ENCODE measurements at places on chromosomes 1 and 21.

- DNase-seq = peak; percentile 19
These were observed 64.8 kb downstream of the MYOM3 start for GRCh38 chr1:24047110-24047477.

- no peak for DNase-seq
These were observed 74.1 kb downstream of the VPS26C start for GRCh38 chr21:37193006-37193405.

DNA sequence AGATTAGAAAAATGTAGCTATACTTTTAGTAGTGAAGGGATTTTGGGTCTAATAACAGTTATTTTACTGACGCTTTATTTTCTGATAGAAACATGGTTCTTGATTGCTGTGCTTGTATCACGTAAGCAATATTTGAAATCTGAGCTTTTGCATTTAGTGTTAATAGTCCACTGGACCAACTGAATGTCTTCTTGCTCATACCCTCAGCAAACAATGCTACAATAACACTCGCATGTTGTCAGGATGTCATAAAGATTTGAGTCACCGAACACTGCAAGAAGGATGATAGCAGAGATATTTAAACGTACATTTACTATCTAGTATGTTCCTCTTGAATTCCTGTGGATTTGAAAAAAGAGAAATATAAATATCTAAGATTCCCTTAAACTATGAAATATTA, 7.5 kb downstream of the DYRK1A start:
- no peak for DNase-seq

- DNase-seq = no peak
These were observed 458 bp downstream of the CRABP2 start for GRCh38 chr1:156704930-156705320.

DNA sequence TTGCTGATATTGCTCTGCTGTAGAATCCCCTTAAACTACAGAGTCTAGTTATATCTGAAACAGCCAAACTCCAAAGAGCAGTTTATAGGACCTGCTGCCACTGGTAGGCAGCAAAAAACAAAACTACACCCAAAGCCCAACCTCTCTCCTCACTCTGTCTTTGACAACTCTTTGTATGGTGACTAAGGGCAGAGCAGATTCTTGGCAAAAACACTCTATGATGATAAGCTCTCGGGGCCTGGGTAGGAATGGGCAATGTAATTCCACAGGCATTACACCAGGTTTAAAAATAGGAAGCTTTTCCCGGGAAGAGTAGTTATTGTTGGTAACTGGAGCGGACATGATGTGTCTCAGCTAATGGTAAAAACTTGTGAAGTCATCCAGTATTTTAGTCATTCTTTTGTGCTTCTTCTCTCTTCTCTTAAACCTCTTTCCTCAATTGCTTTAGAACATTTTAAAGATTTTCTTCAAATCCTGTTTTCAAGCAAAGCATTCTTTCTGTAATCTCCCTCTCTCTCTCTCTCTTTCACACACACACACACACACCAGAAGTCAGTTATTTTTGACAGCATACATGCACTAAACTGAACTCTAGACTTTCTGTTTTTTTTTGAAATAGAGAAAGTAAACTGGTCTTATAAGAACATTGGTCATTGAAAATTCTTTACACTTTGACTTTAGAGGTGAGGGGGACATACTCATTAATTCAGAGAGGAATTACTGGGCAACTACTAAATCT, 193.5 kb downstream of the PAPPA2 start:
- DNase-seq = peak; percentile 10

GRCh38 chr1:172179918-172180317, 240.6 kb upstream of the C1orf105 start:
- DNase-seq = no peak

DNA sequence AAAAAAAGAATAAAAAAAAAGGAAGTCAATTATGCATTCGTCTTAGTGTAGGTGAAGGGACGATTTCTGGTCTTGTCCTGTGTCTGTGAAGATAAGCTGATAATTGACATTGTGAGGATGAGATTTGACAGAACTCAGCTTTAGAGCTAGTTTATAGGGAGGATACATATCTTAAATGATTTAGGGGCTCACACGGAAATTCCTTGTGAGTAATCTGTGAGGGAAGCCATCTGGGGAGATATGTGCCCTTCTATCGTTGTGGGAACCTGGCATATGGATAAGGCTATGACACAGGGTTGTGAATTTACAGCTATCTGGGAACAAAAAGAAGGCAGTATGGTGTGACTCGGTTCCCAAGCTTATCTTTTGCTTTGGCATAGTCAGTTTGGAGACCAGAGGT, 71.1 kb downstream of the RABGAP1L start:
- DNase-seq = no peak

DNA sequence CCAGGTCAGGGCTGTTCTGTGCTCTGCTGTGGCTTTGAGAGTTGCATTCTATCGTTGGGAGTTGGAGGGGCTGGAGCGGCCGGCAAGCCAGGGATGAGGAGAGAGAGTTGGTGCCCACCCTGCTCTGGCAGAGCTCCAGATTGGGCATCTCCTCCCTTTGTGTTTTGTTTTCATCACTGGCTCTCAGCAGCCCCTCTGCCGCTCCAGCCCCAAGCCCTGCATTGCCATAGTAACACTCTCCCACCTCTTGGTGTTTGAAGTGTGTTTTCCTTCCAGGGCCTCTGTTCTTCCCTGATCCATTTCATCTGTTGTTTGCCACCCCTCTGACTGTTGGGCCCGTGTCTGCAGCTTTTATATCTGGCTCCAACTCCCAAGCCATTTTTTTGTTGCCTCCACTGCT, 152.7 kb downstream of the URB2 start:
- no peak for DNase-seq

GRCh38 chr1:43747736-43748135, 40.4 kb downstream of the ST3GAL3 start:
- no peak for DNase-seq

DNA sequence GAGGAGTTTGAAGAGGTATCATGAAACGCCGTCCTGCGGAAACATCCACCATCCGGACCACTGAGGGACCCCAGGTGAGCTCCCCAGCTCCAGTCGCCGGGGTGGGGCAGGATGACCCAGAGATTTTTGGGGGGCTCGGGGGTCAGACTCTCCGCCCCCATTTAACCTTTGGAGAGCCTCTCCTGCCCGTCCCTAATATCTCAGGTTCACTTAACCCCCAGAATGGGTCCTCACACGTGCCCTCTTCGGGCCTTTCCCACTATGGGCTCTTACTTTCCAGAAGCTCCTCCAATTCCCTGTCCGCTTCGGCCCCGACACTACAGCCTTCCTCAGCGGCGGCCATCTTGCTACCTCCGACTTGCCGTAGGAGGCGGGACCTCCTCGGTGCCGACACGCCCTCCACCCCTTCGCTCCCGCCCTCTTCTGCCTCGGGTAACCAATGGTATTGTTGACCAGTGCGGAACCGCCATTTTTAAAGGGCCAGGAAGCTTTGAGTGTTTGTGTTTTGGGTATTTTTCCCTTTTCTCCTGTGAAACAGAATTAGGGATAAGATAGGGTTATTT, at the start of gene PEX19:
Gene PEX19, minus strand, starts transcription at position 352 of the 563 bp plus-strand sequence. Its CDS starts 9 bp downstream, at position 343.
- DNase-seq = peak; percentile 70

GRCh38 chr21:38493549-38494250, 4.6 kb downstream of the ERG start:
- DNase-seq = no peak

Measured in HFF-Myc (cell line).